Ovary (tissue), 10 donors: ENCODE measurements at places on chromosomes 11 and 22. TPM values are rescaled to one million over a fixed set of nuclear protein-coding genes. Genes with fewer than 3 reads are reported as not detected.

ANO3 gene
- 0.93 TPM for polyA plus RNA-seq

GRCh38 chr11:26126741-26127140 lies 205.2 kb upstream of the ANO3 start:
- DNase-seq: no peak

DNA sequence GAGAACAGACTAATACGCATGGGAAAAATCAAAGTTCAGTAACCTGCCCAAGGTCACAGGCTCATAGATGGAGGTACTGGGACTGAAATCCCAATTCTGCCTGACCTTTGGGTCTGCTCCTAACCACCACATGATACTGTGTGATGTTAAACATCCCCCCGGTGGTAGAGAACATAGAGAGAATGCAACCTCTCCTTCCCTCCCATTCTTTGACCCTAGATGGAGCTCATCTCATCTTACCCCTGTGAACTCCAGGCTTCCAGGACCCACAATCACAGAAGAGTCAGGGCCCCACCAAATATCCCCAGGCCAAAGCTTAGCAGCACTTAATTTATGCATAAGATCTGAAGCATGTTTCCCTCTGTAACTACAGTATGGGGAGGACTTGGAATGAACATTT lies 198.5 kb downstream of the MYO18B start:
- no peak for DNase-seq

GRCh38 chr11:76602431-76602861 lies 68.1 kb downstream of the LRRC32 start:
- peak; percentile 88 for DNase-seq

GRCh38 chr11:86938203-86938899 lies 16.8 kb downstream of the FZD4 start:
- peak; percentile 32 for DNase-seq

GRCh38 chr11:94111660-94112059 lies 17.0 kb upstream of the PANX1 start:
- DNase-seq: no peak

GRCh38 chr11:120186774-120187591 lies 23.8 kb upstream of the OAF start:
- no peak for DNase-seq
